ENCODE measurements at places on chromosomes 1 and 21.
A peak's percentile ranks its signal among the peaks of the same experiment; 100 is the strongest.

GRCh38 chr1:161817176-161817730 is 51.1 kb downstream of the ATF6 start:
- no peak for DNase-seq

GRCh38 chr1:3507636-3508275 is 53.3 kb downstream of the ARHGEF16 start:
- DNase-seq: no peak

DNA sequence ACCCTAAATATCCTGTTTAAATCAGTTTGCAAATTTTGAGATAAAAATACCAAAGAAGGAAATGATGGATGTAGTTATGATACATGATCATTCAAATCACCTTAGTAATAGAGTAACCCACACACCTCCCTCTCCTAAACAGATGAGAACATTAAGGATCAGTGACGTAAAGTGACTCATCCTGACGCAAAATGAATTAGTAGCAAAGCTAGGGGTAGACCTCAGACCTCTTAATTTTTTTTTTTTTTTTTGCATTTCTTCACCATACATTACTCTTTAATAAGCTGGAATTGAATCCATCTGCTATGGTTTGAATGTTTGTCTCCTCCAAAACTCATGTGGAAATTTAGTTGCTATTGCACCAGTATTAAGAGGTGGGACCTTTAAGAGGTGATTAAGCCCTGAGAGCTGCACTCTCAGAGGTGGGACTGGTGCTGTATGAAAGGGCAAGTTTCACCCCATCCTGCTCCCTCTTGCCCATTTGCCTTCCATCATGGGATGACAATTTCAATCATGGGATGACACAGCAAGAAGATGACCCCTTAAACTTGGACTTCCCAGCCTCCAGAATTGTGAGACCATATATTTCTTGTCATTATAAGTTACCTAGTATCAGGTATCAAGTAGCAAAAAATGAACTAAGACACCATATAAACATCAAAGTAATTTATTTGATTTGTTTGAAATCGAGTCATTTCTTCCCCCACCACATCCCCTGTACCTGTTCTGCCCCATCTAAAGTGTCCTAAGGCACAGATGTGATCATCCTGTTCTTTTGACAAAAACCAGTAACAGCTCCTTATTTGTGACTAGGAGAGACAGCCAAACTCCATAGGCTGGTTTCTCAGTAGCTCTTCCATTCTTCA is 114.6 kb upstream of the DUSP10 start:
- no peak for DNase-seq

DNA sequence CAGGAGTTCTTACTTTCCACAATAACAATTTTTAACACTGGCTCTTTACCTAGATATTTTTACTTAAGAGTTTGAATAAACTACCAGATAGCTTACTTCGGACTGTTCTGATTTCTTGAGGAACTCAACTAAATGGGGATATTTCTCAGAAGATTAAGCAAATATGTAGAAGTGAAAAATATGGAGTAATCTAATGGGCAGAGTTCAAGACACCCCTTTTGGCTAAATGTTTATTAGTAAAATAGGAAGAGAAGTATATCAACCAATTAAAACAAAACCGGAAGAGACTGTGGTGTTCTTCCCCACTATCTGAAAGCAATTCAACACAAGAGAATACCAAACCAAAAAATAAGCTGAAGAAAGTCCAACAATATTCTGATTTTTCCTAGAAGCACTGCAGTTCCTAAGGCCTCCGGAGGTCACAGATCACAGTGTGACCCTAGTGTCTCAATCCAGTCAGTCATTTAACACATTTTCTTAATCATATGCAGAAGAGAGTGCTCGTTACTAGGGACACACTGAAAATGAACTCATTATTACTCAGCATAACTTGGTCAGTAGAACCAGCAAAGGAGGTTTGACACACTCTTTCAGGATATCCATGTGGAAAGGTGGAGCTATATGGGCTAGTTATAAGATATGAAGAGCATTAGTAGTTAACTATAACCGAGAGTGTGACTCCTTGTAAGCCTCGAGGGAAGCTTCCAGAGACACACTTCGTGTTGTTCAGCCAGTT is 5.2 kb downstream of the SIPA1L2 start:
- no peak for DNase-seq

GRCh38 chr1:168676029-168676812 is 52.8 kb downstream of the DPT start:
- no peak for DNase-seq

DNA sequence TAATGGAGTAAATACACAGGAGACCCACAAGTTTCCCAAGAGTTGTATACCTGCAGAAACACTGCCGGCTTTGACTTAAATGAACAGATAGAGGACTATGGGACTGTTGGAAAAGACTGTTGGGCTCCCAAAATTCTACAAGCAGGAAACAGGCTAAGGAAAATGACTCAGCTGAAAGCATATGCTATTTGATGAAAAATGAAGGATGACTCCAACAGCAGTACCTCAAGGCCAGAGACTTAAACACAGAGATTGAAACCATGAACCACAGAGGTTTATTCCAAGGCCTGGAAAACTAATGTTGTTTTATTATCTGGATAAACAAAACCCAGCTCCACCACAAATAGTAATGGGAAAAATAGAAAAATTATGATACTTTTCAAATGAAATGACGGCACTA is 187.7 kb downstream of the TNFSF18 start:
- no peak for DNase-seq

DNA sequence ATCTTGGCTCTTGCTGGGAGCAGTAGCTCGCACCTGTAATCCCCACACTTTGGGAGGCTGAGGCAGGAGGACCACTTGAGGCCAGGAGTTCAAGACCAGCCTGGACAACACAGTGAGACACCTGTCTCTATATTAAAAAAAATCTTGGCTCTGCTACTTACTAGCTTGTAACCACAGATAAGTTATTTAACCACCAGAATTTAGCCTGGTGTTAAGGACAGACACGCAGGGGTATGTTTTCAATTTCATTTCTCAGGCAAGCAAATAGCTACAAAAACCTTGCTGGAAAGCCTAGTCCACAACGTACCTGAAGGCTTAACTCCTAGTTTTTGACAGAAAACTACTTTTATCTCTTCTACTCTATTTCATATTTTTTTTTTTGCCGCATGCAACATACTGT is 24.8 kb upstream of the GFI1 start:
- DNase-seq: no peak

GRCh38 chr1:222716393-222716792 is 4.0 kb downstream of the BROX start:
- no peak for DNase-seq

DNA sequence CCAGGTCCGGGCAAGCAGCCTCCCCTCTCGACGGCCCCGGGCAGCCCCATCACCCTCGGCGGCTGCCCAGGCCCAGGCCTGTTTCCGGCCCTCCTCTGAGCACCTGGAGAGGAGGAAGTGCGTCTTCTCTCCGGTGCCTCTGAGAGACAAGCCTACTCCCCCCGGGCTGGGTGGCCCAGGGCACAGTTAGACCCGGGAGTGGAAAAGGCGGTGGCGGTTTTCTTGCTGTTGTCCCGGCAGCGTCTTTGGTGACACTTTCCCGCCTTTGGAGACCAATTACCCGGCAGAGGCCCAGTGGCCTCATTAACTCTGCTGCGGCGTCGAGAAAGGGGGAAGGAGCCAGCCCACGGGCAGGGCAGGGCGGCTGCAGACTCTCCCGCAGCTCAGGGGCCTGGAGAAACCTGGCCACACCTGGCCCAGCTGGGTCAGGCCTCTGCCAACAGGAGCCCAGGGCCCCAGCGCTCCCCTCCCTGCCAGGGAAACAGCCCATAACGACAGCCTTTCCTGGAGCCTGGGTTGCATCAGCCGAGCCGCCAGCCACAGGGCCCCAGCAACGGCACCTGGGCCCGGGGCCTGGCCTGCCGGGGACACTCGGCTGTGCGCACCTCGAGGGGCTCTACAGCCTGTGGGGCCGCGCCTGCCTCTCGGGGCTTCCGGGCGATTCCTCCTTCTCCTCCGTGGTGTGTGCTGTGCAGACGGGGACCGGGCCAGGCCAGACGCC is 28.4 kb upstream of the C1orf159 start:
- no peak for DNase-seq

DNA sequence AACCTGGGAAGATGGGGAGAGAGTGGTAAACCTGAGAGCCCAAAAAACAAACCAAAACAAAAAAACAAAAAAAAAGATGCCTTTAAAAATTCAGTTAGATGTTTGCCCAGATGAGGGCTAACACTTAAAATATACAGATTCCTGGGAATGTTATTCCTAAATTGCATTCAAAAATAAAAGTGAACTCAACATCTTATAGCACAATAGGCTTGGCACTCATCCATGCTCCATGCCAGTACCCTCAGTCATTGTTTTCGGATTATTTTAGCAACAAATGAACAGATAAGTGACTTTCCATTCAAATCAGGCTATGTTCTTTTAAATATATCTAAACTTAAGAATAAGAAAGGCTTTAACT is 3.7 kb downstream of the ATP1A1 start:
- no peak for DNase-seq

- DNase-seq: no peak
Observed at GRCh38 chr1:14592004-14592631, 6.4 kb upstream of the KAZN start.

DNA sequence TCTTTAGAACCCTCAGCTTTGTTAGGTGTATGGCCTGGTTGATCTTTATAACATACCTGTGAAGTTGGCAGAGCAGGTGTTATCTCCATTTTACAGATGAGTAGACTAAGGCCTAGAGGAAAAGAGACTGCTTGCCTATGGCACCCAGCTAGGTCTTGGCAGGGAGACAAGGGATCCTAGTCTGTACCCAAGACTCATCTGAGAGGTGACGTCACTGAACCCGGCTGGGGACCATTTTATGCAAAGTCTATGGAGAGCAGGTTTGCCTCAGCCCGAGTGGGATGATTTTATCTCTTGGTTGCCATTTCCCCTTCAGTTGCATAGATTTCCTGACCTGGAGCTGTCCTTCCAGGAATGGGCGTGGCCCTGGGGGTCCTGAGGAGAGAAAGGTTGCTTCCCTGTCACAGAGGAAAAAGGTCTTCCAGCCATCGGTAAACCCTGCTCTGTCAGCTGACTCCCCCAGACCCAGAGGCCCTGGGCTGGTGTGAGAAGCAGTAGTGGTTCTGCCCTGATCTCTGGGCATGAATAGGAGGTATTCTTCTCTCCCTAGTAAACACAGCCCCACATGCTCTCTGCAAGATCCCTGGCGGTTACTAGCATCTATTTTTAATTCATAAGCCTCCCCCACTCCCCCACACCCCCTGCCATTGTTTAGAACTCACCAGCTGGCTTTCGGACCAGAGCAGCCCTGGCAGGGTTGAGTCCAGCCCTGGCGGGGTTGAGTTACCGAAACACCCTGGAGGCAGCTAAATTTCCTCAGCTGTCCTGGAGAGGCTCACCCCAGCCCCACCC is 19.6 kb downstream of the TMCC2 start:
- DNase-seq: no peak

GRCh38 chr1:6614019-6614928 is 743 bp downstream of the PHF13 start:
- DNase-seq: peak; percentile 36
